ENCODE measurements at places on chromosomes 12 and 14.
A peak's percentile ranks its signal among the peaks of the same experiment; 100 is the strongest.

DNA sequence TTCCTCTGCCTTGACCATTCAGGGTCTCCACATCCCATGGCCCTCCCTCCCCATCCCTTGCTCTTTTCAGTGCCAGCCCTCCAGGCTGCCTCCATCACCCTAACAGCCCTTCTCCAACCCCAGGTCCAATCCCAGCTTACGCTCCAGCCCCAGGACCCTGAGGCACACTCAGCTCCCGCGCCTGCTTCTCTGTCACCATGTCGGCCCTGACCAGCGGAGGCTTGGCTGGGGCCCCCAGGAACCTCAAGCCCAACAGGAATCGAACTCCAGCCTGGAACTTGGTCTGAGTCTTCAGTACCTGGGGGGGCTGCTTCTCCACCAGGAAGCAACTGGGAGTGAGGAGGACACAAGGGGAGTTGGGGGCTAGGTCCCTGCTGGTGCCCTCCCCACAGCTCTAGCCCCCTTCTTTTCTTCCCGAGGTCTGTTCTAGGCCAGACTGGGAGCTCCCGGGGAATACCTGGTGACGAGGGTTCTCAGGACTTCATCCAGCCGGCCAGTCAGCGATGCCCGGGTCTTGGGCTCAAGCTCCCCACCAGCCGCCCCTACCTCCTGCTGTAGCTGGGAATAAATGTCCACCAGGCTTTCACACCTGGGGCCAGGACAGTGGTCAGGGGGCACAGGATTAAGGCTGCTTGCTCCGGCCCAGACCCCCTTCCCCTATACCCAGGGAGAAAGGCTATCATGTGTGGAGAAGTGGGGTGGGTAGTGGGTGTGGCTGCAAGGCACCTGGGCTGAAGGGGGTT is 6.0 kb downstream of the STAT6 start:
- DNase-seq = no peak

DNA sequence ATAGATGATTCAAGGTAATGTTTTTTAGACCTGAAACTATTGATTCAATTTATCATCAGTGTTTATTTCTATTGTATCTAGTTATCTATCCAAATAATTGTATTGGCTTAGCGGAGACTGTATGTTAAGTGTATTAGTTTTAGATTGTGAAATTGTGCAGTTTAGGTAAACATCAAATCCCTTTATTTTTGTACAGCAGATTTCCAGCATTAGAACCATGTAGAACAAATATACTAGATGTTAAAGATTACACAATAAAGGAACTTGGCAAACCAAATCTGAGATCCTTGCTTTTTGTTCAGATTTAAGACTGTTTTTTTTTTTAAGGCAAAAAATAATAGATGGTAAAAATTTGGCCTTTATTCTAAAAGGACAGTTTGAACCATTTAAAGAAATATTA is 39.3 kb downstream of the PPM1A start:
- no peak for DNase-seq

DNA sequence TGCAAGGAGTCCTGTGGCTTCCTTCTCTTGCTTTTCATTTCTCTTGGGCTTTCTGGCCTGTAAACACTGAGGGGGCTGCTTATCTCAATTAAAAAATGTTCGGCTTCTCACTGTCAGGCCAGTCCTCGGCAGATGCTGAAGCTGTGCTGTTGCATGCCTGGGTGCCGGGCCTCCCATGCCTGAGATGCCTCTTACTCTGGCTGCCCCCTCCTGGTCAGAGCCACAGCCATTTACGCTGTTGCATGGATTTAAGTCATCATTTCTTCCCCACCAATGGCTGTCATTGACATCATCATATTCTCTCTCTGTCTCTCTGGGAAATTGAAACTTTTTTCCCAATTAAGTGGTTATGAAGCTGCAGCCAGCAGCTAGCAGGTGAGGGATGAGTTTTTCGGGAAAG is 53.7 kb downstream of the FOXN4 start:
- DNase-seq = no peak

DNA sequence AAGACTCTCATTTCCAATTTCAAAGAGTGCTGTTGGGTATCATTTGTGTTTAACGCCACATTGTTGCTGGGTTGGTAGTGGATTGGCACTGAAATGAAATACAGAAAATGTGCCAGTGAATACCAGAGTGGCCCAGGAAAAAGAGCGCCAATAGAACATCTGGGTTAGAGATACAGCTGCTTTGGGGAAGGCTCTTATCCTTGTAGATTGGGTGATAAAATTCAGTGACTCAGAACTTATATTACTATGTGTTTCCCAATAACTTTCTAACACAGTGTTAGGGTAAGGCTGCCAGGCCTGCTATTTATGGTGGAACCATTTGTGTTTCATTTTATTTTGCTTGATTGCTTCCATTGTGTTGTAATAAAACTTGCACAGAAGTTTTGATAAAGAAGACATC is 168.2 kb upstream of the SSTR1 start:
- DNase-seq = no peak

- DNase-seq = peak; percentile 78
These were observed 324 bp upstream of the HOXC9 start for GRCh38 chr12:53999559-54000115.

DNA sequence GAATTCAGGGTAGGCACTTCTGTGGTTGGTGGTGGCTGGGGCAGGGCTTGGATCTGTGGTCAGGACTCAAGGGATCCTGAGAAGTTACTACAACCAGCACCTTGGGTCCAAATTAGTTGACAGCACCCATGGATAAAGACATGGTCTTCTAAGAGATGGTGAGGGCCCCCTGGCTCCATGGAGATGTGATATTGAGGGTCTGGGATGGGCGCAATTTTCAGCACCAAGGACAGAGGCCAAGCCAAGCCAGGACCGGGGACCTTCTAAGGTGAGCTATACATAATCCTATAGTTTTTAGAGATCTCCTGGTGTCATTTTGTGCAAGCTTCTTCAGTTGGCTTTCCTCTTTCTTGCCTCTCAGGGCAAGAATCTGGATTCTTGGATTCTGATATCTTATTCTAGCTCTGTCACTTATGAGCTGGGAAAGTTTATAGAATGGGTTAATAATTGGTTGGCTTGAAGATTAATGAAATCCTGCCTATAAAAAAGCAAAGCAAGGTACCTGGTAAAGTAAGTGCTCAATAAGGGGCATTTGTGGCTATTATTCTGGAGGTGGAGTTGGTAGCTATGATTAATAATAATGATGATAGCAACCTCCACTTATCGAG is 130.1 kb upstream of the LHX5 start:
- DNase-seq = no peak

- peak; percentile 80 for DNase-seq
These were observed 636 bp downstream of the GOLGA3 start for GRCh38 chr12:132827763-132828703.

- no peak for DNase-seq
These were observed 73.9 kb upstream of the HIF1A start for GRCh38 chr14:61621444-61621843.

- peak; percentile 94 for DNase-seq
These were observed 9.0 kb downstream of the ARHGDIB start for GRCh38 chr12:14952299-14952921.

- DNase-seq = peak; percentile 99
These were observed 14.6 kb downstream of the C14orf132 start for GRCh38 chr14:96053600-96054381.

- peak; percentile 16 for DNase-seq
These were observed 53.9 kb upstream of the NUDT4 start for GRCh38 chr12:93323625-93324329.

GRCh38 chr12:67223225-67223624 is 45.9 kb upstream of the CAND1 start:
- no peak for DNase-seq

- DNase-seq = no peak
These were observed 687 bp downstream of the IFFO1 start for GRCh38 chr12:6555018-6555691.

DNA sequence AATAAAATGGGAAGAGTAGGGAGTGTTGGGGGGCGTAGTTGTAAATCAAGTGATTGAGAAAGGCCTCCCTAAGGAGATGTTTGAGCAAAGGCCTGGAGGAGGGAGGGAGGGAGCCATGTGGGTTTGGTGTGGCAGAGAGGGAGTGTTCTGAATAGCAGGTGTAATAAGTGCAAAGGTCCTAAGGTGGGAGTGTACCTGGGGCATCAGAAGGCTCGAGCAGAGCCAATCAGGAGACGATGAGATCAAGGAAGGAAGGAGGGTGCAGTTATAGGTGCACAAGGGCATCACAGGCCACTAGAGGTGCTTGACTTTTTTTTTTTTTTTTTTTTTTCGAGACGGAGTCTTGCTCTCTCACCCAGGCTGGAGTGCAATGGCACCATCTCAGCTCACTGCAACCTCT is 77.9 kb upstream of the PLXNC1 start:
- no peak for DNase-seq

GRCh38 chr14:59425322-59425935 is 39.8 kb downstream of the GPR135 start:
- no peak for DNase-seq

- no peak for DNase-seq
These were observed 1815.8 kb upstream of the FLRT2 start for GRCh38 chr14:83714151-83714550.

GRCh38 chr12:1324910-1325309 is 269.5 kb downstream of the FBXL14 start:
- no peak for DNase-seq

- DNase-seq = no peak
These were observed 312.2 kb upstream of the DIO3 start for GRCh38 chr14:101248840-101249675.

DNA sequence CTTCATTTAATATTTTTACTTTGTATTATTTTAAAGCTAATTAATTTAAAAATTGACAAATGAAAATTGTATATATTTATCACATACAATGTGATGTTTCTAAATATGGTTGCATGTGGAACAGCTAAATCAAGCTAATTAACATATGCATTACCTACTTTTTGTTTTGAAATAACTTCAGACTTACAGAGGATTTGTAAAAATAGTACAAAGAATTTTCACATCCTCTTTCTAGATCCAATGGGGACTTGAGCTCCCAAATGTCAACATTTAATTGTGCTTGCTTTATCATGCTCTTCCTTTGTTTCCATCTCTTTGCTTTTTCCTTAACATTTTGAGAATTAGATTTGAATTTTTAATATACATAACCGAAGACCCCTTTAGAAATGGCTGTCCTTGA is 6.6 kb downstream of the DCD start:
- DNase-seq = no peak

DNA sequence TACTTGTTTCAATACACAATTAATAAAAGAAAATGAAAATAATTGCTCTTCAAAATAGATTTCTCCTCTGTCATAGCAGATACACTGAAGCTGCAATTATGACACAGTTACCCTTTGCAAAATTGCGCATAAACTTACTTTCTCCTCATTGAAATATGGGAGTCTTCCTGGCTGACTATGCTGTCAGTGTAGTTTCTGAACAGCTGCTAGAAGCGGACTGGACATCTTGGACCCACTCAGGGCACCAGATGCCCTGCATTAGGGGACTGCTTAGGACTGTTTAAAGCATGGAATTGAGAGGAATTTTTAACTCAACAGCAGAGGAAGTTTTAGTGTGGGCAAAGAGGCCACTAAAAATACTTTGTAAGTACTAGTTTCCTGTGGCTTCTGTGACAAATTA is 454.9 kb downstream of the ATP23 start:
- no peak for DNase-seq
